Progenitor cell of endocrine pancreas (in vitro differentiated cells): ENCODE measurements at places on chromosomes 13 and 19. TPM values are rescaled to one million over a fixed set of nuclear protein-coding genes. Genes with fewer than 3 reads are reported as not detected.

DNA sequence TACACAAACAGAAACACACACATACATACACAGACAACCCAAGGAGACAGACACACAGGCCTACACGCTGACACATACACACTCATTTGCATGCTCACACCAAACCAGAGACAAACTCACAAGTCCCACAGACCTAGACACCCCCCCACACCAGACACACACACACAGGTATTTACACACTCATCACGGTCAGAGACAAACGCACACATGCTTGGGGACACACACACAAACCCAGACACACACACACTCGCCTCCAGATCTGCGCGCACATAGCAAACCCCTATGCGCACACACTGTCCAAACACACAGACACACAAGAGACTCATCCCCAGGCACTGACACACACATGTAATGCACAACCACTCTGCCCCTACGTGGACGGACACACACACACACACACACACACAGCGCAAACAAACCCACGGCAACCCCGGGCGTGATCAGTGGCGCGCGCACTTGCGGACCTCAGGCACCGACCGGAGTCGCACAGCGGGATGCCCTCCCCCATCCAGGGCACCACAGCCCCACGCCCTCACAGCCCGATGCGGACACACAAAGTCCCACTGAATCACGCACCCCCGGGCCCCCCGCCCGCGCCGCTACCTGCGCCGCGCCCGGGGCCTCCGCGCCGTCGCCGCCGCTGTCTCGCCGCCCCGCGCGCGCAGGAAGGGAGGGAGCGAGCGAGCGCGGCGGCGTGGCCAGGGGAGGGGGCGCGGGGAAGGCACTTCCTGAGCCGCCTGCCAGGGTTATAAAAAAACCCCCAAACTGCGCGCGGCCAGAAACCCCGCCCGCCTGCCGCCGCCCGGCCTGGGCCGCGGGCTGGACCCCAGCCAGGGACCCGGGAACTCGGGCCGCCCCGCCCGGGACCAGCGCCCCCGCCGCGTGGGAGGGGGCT, at the start of gene ADAMTS10:
Gene ADAMTS10, minus strand, starts transcription at position 675 of the 895 bp plus-strand sequence. CDS start 5,005 bp downstream, outside the sequence.
- DNase-seq, result no peak

Gene KCNC3
- total RNA-seq, result 19.8 and 23.6 TPM in 2 replicates

DNA sequence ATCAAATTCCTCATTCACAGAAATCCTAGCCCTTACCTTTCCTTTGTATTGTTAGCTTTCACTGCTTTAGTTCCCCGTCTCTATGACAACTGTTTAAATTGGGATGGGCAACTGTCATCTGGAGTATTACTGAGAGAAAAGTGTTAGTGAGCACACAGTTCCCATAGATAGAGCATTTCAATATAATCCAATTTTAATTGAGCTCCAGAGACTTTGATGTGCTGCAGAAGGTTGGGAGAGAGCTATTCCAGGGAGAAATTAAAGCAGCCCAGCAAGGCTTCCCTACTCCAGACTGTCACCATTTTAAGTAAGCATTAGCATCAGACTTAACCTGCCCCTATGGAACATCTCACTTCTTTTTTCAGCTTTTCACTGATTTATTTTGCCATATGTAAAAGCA, 55.0 kb upstream of the MAB21L1 start:
- no peak for DNase-seq

DNA sequence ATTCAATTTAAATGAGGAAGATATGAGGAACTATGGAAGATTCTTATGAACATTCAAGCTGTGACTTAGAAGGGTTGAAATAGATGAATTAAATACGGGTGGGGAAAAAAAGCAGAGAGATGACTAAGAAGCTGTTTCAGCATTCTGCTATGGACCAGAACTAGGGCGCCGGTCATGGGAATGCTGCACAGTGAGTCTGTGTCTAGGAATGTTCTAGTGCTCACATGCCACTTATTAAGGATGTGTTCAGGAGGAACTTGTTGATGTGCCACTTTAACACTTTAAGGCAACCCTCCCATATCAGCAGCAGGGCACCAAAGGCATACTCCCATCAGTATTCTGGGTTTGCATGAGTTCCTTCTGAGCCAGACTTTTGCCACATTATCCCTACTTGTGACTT, 152.1 kb downstream of the POSTN start:
- no peak for DNase-seq

- no peak for DNase-seq
Measured at GRCh38 chr19:35085947-35086346, 29.7 kb upstream of the FXYD3 start.

DNA sequence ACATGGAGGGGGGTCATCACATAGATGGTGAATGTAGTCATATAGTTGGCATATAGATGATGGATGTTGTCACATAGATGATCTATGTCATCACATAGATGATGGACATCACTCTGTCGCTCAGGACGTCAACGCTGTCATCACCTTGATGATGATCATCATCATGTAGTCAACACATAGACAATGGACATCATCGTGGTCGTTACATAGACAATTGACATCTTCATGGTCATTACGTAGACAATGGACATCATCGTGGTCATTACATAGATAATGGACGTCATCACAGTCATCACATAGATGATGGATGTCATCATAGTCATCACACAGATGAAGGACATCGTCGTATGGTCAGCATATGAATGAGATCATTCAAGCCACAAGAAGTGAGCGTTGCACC, 28.6 kb upstream of the SLC15A1 start:
- no peak for DNase-seq

GRCh38 chr19:38355728-38356725, 18.3 kb upstream of the PSMD8 start:
- no peak for DNase-seq

- no peak for DNase-seq
Measured at GRCh38 chr13:95898256-95898655, 154.9 kb downstream of the UGGT2 start.

Gene ZNF100
- 33.3 and 34.7 TPM in 2 replicates for total RNA-seq

- DNase-seq, result no peak
Measured at GRCh38 chr19:7159105-7159933, 89.8 kb downstream of the ZNF557 start.

Gene TNNT1
- 4.6 and 5.5 TPM in 2 replicates for total RNA-seq

Gene PDX1
- 260 and 303 TPM in 2 replicates for total RNA-seq

- DNase-seq, result no peak
Measured at GRCh38 chr19:38869160-38869835, 8.8 kb downstream of the RINL start.

Gene TSKS
- not detected in 2 replicates for total RNA-seq

DNA sequence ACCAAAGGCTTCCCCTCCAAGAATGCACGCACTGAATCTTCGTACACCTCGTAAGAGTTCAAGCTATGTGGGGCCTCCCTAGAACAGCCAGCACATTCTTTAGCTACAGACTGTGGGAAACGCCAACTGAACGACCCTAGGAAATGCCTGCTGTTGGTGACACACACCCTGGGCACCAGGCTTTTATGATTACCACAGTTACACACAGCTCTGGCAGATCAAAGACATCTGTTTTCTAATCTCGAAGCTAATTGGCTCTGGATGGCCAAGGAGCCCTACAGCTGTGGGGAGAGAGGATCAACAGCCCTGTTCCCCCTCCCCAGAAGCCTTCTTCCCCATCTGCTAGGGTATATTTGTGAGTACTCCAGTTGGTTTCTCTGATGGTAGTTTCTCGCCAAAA, 123.0 kb downstream of the COL4A1 start:
- DNase-seq, result no peak

- DNase-seq, result no peak
Measured at GRCh38 chr13:46864941-46865340, 31.9 kb downstream of the HTR2A start.

GRCh38 chr13:31962731-31963370, 68.7 kb upstream of the FRY start:
- no peak for DNase-seq

DNA sequence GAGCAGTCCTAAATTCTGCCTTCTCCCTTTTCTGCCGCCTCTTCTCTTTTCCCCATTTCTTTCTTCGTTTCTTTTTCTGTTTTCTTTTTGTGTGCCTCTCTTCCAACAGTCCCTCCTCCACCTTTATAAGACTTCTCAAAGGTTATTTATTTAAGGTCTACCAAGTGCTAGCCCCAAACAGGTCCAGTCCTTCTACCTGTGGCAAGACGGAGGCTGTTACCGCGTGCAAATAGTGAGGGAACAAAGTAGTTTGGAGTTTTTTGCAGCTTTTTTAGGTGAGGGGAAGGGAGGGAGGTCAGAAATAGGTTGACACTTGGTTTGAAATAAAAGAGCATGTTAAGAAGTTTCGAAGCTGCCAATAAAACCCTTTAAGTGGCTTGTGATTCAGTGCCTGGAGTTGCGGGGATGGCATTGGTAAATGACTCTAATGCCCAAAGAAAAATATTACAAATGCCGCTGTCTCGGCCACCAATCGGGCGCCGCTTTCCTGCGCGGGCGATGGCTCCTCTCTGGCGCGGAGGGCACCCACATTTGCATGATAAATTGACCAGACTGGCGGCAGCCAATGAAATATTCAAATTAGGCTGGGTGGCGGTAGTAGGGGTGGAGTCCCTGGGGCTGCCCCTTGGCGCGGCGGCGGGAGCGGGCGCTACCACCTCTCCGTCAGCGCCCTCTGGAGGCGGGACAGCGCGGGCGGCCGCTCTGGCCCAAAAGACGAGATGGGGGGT, 7.5 kb upstream of the TSHZ3 start:
- no peak for DNase-seq

Gene ZNF443
- total RNA-seq, result 13.8 and 14.2 TPM in 2 replicates

Gene CYP4F22
- total RNA-seq, result not detected in 2 replicates

- DNase-seq, result no peak
Measured at GRCh38 chr19:4033028-4033956, 25.8 kb downstream of the PIAS4 start.

Gene SHC2
- 159 TPM in 2 replicates for total RNA-seq

- no peak for DNase-seq
Measured at GRCh38 chr13:46679369-46680120, 117.4 kb downstream of the ESD start.

DNA sequence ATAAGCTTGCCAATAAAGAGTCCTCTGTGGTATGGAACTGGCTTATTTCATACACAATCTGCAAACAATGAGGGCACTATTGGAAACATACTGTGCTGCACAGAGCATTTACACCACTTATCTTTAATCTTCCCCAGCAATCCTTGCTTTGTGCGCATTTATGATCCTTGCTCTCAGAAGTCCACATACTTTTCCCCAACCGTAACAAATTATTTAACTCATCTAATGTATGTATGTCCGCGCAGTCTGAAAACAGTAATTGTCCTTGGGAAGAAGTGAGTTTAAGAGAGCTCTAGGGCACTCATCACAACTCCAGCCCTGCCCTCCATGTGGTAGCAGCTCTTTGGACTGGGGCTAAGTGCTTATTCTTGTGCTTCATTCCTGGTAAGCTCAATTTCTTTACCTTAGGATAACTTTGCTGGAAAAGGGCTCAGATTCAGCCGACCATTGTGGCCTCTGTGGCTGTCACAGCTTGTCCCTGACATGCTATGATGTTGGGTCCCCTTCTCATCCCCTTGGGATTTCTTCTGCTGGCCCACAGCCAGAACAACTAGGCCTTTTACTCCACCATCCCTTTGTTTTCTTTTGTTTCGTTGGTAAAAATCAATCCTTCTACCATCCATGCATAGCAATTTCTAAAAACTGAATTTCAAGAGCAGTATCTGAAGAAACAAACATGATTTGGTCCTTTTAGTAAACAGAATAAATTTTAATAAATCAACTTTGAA, 152.7 kb downstream of the TNFRSF19 start:
- no peak for DNase-seq

DNA sequence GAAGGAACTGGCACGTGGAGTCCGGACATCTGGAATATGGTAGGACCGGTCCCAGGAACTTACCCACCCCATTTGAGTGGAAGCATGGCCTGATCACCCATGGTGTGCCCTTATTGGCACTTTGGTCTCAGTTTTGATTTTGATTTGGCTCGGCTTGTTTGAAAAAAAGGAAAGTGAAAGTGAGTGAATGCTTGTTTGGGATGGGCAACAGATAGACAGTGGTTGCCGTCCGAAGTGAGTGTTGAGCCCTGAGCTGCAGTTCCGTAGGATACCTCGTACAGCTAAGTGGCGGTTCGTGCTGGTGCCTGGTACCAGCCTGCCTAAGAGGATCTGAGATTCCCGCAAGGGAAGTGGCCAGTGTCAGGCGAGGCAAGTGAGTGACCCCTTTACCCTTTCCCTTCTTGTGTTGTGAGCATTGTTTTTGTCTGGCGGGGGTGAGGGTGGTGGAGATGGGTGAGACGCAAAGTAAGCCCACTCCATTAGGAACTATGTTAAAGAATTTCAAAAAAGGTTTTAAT, 605.8 kb downstream of the UQCRFS1 start:
- DNase-seq, result no peak

GRCh38 chr13:51704399-51705313, 99.3 kb downstream of the DHRS12 start:
- DNase-seq, result no peak

Gene GRK1
- 0.73 and 1.1 TPM in 2 replicates for total RNA-seq

DNA sequence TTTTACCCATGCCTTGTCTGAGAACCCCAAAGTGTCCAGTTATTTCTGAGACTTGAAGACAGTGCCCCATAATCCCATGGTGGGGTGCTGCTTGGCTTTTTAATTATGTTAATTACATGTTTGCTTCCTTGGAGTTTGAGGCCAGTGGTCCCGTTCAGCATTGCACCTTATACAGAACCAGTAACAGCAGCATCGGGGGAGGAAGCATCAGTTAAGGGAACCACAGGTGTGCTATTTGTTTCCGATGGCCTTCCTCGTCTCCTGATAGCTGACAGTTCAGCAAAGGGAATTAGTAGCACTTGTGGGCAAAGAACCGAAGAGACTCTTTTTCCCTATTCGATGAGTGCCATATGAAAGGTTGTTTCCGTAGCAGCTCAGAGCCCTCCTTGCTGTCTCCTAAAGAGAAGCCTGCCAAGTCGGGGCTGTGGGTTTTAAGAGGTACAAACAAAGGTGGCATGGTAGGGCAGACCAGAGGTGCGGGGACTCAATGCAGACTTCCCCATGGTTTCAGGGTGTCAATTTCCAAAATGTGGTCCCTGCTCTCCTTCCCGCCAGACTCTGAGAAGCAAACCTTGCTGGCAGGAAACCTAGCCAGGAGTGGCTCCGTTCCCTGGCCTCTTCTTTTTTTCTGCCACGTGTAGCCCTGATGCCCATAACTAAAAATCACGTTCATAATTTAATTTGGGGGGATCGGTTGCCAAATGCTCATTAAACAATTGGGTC, 225.2 kb upstream of the TSHZ3 start:
- no peak for DNase-seq

DNA sequence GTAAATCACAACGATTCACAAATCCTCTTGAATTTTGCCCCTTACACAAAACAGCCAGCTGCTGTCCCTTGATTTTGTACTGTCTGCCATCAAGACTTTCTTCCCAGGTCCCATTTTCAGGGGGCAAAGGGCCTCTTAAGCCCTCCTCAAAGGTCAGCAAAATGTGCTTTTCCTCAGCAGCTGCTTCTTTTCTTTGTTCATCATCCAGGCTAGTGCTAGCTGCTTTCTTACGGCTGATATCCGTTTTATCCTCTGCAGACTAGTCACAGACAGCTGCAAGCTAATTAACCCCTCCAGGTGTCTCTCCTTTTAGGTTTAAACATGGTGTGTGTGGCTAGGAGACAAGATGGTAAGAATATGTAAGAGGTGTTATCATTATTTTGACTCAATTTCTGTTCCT, 90.9 kb downstream of the NALCN start:
- no peak for DNase-seq

Gene IRGC
- total RNA-seq, result not detected in 2 replicates

- no peak for DNase-seq
Measured at GRCh38 chr13:26220575-26220974, 1.5 kb downstream of the RNF6 start.

Gene ZNF793
- 24.8 and 30.9 TPM in 2 replicates for total RNA-seq

- DNase-seq, result no peak
Measured at GRCh38 chr13:75363371-75363770, 118.6 kb downstream of the TBC1D4 start.

Gene ZNF580
- 45.9 and 46.2 TPM in 2 replicates for total RNA-seq

- DNase-seq, result no peak
Measured at GRCh38 chr19:5644037-5644436, 21.2 kb downstream of the SAFB start.
